ENCODE measurements at places on chromosomes 1 and 21.

GRCh38 chr1:35220976-35221375, 28.0 kb upstream of the SFPQ start:
- DNase-seq, result no peak

- no peak for DNase-seq
Observed at GRCh38 chr1:200442537-200443156, 32.8 kb upstream of the ZNF281 start.

DNA sequence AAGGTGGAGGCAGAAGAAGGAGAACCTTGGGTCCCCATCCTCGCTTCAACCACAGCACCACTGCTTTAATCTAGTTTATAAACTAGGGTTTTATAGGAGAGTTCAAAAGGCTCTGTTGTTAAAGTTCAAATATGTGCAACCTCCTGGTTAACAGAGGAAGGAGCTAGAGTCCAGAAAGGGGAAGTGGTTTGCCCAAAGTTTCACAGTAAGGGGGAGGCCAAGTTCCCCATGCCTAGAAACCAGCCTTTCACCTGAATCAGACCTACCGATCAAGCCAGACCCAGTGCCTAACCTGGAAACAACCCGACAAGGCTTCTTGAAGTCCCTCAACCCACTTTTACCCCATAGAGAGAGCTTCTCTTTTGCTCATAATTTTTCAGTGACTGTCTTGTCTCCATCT, 106.5 kb downstream of the PLPP3 start:
- no peak for DNase-seq

GRCh38 chr1:165524639-165525285, 19.0 kb upstream of the LRRC52 start:
- no peak for DNase-seq

- DNase-seq, result no peak
Observed at GRCh38 chr1:107545056-107545577, 404.3 kb downstream of the NTNG1 start.

- no peak for DNase-seq
Observed at GRCh38 chr1:237507005-237507404, 383.7 kb downstream of the ZP4 start.

DNA sequence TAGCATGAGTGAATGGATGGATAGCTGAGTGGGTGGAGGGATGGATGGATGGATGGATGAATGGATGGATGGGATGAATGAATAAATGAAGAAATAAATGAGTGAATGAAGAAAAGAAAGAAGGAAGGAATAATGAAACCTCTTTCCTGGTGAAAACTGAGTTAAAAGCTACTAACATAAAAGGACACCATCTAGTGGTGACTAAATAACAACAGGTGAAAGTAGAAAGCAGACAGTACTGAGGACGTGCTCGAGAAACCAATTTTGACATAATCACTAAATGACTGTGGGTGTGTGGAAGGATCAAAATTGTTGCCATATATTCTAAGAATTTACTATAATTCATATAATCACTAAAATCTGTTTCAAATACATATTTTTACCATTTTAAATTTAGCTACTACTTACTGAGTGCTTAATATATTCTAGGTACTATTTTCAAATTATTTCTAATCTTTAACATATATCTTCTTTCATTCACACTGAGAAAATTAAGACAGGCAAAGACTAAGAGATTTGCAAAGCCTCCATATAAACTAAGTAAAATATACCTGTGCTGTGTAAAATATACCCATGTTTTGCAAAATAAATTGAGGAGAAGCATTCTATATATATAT, 522.9 kb downstream of the LRRIQ3 start:
- DNase-seq, result no peak

Data from esophagus squamous epithelium (tissue), 5 donors.